ENCODE measurements at places on chromosomes 13 and 19. TPM values are rescaled to one million over a fixed set of nuclear protein-coding genes. Genes with fewer than 3 reads are reported as not detected.

- DNase-seq = no peak
Observed at GRCh38 chr19:29535984-29536508, 10.3 kb downstream of the VSTM2B start.

DNA sequence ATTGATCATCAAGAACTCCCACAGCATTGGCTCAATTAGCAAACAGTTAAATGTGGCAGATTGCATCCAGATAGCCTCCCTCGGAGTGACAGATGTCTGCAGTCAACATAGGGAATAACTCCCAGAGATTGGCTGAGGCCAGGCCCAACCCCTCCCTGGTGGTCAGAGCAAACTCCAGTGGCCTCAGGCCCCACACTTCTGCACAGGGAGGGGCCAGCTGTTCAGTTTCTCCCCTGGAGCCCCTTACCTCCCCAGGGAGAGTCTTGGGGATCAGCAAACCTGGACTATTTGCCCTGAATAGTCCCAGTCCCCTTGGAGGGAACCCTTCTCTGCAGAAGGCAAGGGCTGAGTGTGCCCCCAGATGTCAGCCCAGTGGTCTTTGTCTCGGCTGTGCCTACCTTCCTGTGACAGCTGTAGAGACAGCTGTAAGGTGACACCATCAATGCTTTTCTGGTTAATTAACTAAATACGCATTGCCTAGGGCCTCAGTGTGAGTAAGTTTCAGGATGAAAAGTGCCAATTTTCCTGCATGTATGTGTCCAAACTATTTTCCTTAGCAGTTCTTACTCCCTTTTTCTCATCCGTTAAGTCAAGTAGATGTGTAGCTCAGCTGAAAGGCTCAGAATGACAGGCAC, 102.7 kb upstream of the UQCRFS1 start:
- DNase-seq = no peak

GRCh38 chr13:111158136-111158805, 43.2 kb downstream of the ARHGEF7 start:
- DNase-seq = no peak

Gene LGALS7
- total RNA-seq = not detected
